ENCODE measurements at places on chromosomes 4 and X. TPM values are rescaled to one million over a fixed set of nuclear protein-coding genes. Genes with fewer than 3 reads are reported as not detected.

- peak; percentile 84 for DNase-seq
Observed at GRCh38 chrX:134171661-134172587, 65.1 kb upstream of the CCDC160 start.

DNA sequence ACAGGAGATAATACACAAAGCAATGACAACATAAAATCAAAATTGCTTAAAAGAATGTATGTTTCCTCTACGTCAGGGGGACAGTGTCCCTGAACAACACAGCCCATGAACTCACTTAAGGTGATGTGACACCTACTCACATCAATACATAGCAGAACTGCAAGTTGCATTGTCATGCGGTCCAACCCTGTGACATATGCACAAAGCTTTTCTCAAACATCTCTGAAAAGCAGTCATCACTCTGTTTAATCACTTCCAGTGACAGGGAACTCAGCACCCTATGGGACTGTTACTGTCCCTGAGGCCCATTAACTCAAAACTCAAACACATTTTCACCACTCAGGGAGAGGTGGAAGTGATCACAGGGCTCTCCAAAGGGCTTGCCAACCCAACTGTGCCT, 2.4 kb downstream of the STX18 start:
- DNase-seq, result no peak

- no peak for DNase-seq
Observed at GRCh38 chr4:136017556-136017955, 1514.7 kb downstream of the PCDH18 start.

DNA sequence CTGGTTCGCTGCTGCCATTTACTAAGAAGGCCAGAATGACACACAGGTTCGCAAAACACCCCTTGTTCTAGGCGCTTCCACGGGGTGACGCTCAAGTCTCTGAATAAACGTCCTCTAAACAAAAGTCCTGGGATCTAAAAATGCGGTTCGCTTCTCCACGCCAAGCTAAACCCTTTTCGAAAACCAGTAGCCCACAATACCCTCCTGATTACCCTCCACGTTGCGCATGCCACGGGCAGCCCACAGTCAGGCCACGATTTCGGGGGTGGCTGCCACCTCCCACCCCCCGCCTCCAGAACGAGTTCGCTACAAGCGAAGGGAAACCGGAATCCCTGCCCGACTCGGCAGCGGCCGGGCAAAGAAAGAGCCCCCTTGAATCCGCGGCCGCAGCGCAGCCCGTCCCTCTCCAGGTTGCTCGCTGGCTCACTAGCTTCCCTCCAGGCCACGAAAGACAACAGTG, 423 bp downstream of the RPL39 start:
- peak; percentile 40 for DNase-seq

- no peak for DNase-seq
Observed at GRCh38 chr4:53235547-53235946, 130.3 kb downstream of the SCFD2 start.

- DNase-seq, result no peak
Observed at GRCh38 chrX:85620466-85620865, 241.0 kb upstream of the POF1B start.

The CSAG2 gene
- total RNA-seq, result not detected

The PAGE1 gene
- total RNA-seq, result not detected

DNA sequence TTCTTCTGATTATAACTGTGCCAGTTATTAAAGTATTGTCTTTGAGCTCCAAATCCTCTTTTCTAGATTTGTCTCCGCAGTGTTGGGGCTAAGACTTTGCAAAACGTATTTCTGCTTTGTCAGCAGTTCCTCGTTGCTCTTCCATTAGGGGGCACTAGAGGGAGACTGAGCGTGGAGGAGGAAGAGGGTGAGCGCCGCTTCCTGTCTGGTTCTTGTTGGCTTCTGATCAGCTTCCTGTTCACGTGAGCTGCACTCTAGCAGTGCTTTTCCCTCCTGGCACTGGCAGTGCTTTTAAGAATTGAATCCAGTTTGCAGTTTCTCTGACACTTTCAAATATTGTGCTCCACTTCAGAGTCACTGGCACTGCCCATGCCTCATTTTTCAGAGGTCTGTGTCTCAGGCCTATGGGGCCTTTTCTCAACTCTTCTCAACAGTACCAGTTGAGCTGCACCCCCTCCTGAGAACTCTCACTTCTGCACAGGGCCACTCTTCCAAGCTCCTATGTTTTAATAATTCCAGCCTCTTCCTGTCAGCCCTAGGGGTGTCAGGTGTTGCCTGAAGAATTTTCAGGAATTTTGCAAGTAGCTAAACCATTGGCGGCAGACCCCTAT, 54.4 kb upstream of the LCORL start:
- DNase-seq, result peak; percentile 11

The FGF2 gene
- total RNA-seq, result 11.6 TPM

DNA sequence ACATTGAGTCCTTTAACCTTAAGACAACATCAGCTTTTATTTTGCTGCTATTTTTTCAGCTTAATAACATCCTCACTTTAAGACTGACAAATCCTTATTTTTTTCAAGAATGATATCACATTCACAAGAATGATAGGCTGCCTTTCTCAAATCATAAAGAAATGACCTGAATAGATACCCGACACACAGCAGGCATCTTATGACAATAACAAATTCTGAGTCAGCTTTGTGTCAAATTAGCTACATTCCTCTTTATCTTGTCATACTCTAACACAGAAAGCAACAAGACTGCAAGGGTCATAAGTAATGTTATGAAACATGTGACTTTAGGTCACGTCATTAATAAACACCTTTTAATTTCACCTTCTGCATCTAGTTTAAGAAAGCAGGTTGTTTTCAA, 2387.6 kb downstream of the PCDH7 start:
- no peak for DNase-seq

DNA sequence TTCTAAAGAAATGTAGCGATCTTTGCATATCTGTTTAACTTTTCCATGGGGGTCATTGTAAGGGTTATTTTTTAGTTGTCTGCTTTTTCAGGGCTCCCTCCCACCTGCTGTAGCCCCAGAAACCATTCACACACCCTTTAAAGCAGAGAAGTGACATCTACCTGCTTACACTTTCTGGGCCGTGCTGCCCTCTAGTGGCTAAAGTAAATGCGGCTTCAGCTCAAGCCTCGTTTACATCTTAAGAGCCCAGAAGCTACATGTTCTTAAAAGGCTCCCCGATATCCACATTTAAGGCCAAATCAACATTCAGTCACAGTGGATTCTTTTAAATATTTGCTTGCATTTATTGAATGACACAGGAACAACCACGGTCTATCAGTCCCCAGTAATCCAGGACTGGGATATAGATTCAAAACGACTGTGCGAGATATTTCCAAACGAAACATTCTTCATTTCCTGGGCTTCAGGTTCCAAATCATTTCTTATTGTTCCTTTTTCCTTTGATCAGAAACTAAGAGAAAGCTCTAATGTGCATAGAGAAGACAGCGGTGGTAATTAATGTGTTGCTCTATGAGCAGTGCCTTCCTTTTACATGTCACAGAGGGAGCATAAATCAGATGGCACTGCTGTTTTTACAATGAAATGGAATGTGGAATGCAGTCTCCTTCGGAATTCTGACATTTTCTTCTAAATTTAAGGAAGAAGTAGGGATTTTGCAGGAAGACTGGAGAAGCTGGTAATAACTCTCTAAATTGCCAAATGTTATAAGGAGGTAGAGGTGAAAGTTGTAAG, 119.9 kb downstream of the RASGEF1B start:
- peak; percentile 86 for DNase-seq

The STBD1 gene
- total RNA-seq, result 14.8 TPM

DNA sequence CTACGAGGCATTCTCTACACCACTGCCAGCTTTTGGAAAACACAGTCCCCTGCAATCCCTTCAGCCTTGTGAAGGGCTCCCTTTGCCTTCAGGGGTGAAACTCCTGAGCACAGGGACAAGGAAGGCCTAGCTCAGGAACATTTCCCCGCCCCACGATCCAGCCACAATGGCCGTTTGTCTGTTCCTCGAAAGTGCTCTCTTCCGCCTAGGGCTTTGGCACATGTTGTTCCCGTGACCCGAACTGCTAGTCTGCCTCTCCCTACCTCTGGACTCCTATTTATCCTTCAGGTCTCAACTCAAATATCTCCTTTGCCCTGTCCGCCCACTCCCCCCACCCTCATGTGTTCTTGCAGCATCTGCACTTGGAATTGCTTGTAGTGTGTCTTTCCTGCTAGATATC, 12.1 kb downstream of the FGD1 start:
- peak; percentile 12 for DNase-seq

DNA sequence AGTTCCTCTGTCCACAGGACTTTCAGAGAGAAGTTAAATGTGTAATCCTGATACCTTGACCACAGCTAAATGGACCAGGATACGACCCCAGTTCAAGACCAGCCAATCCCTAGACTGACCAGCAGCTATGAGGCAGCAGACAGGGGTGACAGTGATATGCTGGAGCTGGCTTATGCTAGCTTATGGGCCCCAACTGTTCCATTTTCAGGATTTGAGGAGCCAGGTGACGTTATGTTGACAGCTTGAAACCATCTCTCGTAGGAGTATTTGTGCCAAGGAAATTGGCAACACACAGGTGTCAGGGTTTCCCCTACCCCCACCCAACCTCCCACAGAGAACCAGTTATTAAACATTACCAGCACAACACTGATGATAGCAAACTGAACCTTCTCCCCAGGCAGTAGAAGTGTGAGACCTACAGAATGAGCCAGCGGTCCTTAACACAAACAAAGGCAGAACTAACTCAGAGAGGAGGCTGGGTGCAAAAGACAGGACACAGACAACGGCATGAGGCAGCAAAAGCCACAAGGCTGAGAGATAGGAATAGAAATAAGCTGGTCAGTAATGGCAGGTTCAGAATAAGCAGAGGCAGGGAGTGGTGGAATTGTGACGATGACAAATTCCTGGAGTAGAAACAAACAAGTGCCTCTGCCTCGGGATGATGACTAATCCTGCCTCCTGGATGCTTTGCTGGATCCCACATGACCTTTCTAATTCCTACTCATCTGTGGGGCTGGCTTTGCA, 85.6 kb upstream of the CPEB2 start:
- DNase-seq, result peak; percentile 80

The TBL1X gene
- total RNA-seq, result 21.7 TPM

DNA sequence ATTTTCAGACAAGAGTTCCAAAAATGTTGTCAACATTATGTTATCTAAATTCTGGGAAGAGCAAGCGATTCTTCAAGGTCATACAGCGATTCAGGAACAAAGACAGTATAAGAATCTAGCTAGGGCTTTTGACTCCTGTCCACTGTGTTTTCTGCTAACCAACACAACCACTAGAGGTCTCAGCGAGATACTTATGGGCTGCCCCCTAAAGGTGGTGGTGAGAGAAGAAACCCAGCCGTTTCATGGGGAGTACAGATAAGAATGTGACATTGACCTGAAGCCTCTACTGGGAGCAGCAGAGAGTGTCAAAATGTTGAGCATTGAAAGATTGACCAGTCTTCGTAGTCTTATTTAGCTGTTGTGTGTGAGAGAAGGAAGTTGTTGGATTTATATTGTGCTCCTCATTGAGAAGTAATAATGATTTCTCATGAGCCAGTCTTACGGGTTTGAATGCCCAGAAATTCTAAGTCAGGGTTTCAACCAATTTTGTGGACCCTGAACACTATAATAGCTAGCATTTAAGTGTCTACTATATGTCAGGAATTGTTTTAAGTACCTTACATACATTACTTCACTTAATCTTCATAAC, 168.3 kb downstream of the SPRY1 start:
- DNase-seq, result peak; percentile 66

DNA sequence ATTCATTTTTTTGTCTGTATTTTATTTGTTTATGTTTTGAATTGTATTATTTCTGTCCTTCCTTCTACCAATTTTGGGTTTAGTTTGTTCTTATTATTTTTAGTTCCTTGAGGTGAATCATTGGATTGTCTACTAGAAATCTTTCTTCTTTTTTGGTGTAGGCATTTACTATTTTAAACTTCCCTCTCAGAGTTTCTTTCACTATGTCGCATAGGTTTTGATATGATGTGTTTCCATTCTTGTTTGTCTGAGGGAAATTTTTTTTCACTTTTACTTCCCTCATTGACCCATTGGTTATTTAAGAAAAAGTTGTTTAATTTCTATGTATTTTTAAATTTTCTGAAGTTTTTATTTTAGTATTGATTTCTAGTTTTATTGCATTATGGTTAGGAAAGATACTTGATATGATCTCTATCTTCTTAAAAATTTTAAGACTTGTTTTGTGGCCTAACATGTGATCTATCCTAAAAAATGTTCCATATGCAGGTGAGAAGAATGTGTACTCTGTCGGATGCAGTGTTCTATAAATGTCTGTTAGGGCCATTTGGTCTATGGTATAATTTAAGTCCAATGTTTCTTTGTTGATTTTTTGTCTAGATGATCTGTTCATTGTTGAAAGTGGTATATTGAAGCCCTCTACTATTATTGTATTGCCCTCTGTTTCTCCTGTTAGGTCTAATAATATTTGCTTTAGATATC, 68.8 kb downstream of the IL15 start:
- no peak for DNase-seq

DNA sequence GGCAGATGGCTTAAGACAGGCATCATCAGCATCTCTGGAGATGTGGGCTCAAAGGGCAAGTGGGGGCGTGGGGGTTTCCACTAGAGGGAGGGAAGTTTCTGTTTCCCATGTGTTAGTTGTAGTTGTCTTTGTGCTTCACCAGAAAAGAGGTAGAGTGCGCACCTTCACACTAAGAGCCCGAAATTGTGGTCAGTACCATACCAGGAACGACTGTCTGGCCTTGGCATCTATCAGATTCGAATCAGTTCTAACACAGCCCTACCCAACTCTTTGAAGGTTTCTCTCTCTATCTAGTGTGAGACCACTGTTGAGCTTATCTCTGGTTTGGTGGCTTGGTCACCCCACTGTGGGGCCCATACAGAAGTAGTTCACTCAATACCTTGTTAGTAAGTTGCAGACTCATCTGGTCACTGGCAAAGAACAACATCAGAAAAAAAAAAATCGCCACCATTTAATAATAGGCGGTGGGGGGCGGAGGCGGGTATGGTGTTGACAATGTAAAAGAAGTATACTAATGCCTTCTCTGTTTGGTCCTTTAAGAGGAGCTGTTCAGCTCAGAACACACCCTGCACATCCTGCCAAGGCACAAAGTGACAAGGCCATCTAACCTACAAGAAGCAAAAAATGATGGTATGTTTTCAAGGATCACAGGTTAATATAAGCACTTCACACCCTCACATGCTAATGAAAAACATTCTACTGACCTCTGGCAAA, 71.1 kb downstream of the NYX start:
- DNase-seq, result no peak

DNA sequence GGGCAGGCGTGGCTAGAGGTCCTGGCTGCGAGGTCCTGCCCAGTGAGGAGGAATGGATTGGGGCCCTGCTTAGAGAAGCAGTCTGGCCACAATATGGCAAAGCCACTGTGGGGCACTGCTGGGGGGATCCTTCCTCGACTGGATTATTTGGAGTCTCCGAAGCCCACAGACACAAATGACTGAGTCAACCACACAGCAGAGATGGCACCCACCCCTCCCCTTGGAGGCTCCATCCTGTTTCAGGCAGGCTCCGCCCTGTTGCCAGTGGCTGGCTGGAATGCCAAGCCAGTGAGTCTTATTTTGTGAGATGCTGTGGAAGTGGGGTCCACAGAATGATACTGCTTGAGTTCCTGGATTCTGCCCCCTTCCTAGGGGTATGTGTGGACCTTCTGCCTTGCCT, 363.9 kb downstream of the PPP1R2C start:
- DNase-seq, result no peak

- DNase-seq, result peak; percentile 27
Observed at GRCh38 chr4:104447294-104447693, 47.4 kb downstream of the CXXC4 start.

The FAM120C gene
- 6.5 TPM for total RNA-seq
